Activated effector memory CD4-positive, alpha-beta T cell treated with Interleukin-2 at 50 U/mL for 16 hours (primary cell): ENCODE measurements at places on chromosomes 3 and 15.

- peak; percentile 47 for DNase-seq
These were observed 3.9 kb upstream of the CCDC9B start for GRCh38 chr15:40344631-40345120.

DNA sequence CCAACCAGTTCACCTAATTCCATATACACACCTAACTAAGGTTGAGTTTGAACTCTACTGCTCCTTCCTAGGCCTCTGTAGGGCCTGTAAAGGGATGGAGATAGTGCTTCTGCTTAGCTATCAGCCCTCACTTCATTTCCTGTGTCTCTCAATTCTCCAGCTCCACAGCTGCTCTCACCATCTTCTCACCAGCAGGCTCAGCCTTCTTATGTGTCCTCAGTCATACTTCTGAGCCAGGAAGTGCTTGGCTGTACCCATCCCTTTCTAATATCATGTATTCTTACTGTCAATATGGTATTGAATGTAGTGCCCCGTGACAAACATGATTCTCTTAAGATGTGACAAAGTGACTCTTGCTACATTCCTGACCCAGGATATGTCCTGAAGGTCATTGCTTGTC is 116.9 kb downstream of the SLC9A9 start:
- DNase-seq: no peak

DNA sequence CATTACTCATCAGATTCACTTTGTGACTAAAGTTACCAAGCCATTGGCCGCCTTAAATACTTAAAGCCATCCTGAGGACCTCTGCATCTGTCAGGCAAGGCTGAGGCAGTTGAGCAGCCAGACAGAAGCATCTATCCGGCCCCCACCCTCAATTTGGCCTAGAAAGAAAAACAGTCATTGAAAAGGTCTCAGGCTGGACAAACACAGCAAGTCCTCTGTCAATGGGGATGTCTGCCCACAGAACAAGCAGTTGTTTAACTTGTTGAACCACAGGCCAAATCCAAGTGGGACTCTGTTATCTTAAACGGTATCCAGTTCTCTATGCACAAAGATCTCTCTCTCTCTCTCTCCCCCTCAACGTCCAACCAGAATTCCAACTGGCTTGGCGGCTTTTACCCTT is 2.8 kb downstream of the ZIC4 start:
- DNase-seq: no peak

- DNase-seq: no peak
These were observed 43.0 kb downstream of the USP13 start for GRCh38 chr3:179695672-179696313.

- no peak for DNase-seq
These were observed 24.3 kb downstream of the ZSCAN2 start for GRCh38 chr15:84625123-84625522.

- no peak for DNase-seq
These were observed 51.3 kb downstream of the CCK start for GRCh38 chr3:42214565-42215283.

GRCh38 chr3:30145281-30145680 is 461.1 kb upstream of the TGFBR2 start:
- no peak for DNase-seq

DNA sequence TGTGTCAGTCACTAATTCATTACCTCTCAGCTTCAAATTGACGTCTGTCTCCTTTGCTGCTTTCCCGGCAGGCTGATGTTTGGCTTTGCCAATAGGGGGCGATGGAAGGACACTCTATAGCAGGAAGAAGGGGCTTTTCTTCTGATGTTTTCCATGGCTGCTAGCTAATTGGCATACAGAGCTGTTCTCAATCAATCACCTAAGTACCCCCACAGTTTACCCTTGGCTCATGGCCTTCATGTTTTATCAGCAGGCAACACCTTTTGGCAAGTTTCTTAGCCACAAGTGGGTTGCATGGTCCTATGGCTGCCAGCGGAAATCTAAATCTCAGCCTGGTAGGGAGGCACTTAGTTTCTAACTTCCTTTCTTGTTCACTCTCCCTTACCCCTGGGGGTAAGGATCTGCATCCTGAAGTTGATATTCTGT is 45.0 kb downstream of the ESYT3 start:
- no peak for DNase-seq

- no peak for DNase-seq
These were observed 187.7 kb downstream of the ITPR1 start for GRCh38 chr3:4680871-4681300.

GRCh38 chr15:29668120-29668602 is 154.1 kb downstream of the TJP1 start:
- no peak for DNase-seq

DNA sequence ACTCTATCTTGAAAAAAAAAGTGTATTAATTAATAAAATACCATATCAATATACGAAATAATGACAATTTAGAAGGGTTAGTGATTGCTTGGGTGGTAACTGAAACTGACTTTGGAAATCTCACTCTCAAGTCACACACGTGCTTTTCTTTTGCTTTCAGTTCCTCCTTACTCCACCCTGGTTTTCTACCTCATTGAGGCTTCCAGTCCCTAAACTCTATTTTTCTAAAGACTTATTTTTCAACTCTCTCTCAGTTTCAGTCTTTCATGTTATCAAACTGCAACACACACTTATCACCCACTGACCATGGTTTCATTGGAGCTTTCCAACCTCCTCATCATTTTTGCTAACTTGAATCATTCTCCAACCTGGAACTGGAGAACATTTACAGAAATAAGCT is 23.5 kb downstream of the IL12A start:
- no peak for DNase-seq

GRCh38 chr15:59688423-59688781 is 718 bp downstream of the BNIP2 start:
- no peak for DNase-seq

- no peak for DNase-seq
These were observed 55.8 kb upstream of the MYO5C start for GRCh38 chr15:52351206-52351908.

DNA sequence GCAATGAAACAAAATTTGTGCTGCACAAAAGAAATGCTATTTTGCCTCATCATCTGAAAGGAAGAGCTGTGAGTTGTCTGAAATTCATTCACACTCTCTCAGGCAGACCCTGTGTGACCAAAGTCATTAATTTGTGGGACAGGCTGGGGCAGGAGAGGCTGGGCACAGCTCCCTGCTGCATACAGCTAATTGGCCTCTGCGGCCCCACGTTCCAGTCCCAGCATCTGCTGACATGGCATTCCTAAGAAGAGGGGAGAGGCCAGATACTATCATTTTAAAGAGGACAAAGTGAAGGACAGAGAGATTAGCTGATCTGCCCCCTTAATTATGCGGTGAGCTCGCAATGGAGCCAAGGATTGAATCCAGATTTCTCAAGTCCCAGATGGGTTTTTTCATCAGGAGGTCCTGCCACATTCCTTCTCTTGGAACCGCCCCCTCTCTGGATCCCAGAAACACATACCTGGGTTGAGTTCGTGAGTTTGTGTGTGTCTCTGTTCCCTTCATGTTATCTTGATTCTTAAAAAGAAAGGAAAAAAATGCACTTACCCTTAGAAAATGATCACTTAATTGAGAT is 25.1 kb downstream of the POLR2M start:
- DNase-seq: no peak

DNA sequence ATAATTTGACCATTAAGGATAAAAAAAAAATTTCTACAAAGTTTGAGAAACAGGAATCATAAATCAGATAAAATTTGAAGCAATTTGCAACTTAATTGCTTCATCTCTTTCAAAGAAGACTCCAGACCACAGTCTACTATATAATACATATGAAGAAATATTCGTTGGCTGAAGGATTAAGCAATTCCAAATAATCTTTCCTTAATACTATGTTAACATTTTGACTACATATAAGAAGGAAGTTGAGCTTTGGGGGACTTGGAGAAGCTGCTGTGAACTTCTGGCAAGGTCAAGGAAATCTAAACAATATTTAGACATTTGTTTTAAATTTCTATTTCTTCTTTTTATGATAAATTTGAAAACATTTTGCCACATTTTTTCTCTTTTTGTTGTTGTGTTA is 13.5 kb upstream of the GABRR3 start:
- DNase-seq: no peak
